ENCODE measurements at places on chromosomes 16 and 17.

GRCh38 chr16:11410376-11411058 lies 65.3 kb downstream of the RMI2 start:
- no peak for DNase-seq

- no peak for DNase-seq
These were observed 258.4 kb downstream of the CPPED1 start for GRCh38 chr16:12545297-12545610.

- no peak for DNase-seq
These were observed 237.5 kb upstream of the SALL1 start for GRCh38 chr16:51388516-51388951.

- no peak for DNase-seq
These were observed 24.6 kb downstream of the LYRM9 start for GRCh38 chr17:27868565-27868964.

GRCh38 chr17:81980707-81981343 lies 3.4 kb downstream of the ASPSCR1 start:
- DNase-seq: no peak

DNA sequence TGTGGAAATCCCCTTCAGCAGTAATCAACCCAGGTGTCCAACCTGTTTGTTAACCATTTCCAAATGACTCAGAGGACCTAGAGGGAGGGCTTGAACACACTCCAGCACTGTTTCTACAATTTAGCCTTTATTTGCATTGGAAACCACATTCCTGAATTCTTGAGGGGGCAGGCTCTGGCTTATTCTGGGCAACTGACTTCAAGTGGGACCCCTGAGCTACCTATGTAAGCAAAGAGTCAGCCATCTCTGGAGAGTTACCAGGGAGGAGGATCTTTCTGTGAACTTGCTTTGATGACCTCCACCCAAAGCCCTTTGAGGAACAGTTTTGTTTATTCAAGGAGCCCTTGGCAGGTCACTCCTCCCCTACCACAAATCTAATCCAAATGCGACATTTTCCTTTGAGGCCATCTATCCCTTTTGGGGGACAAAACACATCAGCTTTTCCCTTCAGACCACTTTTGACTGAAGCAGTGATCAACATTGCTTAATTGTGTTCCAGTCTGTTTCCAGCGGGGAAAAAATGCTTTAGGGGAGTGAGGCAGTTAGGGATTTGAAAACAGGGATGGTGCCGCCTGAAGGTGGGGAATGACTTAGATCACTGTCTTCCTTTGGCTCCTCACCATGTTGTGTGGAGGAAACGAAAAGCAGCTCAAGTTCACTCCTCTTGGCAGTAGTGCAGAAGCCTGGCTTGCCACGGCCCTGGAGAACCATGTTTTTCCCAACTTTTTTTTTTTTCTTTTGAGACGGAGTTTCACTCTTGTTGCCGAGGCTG lies 46.2 kb downstream of the TUBD1 start:
- peak; percentile 87 for DNase-seq

GRCh38 chr17:52837492-52837891 lies 679.0 kb upstream of the CA10 start:
- no peak for DNase-seq
